ENCODE measurements at places on chromosomes 1 and 21.

- DNase-seq = peak; percentile 55
Measured at GRCh38 chr1:209769171-209769904, 13.5 kb downstream of the TRAF3IP3 start.

DNA sequence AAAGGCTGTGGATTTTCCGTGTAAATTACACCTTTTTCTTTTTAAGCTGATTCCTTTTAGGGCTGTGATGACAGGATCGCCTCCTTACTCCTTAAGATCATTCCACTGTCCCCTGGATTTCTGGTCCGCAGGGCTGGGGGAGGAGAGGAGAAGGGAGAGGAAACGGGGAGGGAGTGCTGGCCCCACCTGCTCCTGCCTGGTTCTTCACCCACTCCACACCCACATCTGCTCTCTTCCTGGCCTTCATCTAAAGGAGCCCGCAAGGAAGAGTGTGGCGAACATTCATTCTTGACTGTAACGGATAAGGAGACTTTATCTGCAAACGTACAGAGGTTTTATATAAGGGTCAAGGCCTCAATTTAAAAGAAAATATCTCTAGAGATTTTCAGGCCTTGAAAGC lies 242.0 kb downstream of the RHOU start:
- DNase-seq = no peak

GRCh38 chr1:111236806-111237205 lies 9.3 kb downstream of the CHI3L2 start:
- DNase-seq = no peak

DNA sequence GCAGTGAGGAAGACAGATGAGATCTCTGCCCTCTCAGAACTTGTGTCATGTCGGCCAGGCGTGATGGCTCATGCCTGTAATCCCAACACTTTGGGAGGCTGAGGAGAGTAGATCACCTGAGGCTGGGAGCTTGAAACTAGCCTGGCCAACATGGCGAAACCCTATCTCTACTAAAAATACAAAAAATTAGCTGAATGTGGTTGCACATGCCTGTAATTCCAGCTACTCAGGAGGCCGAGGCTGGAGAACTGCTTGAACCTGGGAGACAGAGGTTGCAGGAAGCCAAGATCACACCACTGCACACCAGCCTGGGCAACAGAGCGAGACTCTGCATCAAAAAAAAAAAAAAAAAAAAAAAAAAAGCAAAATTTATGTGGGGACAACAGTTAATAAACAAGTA lies 40.9 kb upstream of the RALGPS2 start:
- DNase-seq = no peak

GRCh38 chr1:29517251-29518086 lies 281.1 kb downstream of the PTPRU start:
- DNase-seq = no peak

GRCh38 chr1:116988248-116988647 lies 13.3 kb upstream of the CD101 start:
- no peak for DNase-seq

GRCh38 chr1:9320520-9321479 lies 28.1 kb downstream of the SPSB1 start:
- DNase-seq = no peak

GRCh38 chr1:187513190-187513589 lies 684.4 kb downstream of the PLA2G4A start:
- DNase-seq = no peak

DNA sequence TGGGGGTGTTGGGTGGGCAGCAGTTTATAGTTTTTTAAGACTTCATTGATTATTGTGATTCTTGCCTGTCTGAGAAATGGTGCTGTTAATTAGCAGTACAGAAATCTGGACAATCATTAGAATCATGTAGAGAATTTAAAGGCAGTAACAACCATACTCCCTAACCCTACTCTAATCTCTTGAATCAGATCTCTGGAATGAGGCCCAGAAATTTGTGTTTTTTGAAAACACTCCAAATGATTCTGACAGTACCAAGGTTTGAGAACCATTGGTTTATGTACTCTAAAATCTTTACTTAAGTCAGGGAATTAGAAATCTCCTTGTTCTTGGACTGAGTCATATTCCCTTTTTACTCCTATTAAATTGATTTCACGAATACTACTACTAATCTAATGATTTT lies 24.0 kb downstream of the FNBP1L start:
- DNase-seq = no peak

DNA sequence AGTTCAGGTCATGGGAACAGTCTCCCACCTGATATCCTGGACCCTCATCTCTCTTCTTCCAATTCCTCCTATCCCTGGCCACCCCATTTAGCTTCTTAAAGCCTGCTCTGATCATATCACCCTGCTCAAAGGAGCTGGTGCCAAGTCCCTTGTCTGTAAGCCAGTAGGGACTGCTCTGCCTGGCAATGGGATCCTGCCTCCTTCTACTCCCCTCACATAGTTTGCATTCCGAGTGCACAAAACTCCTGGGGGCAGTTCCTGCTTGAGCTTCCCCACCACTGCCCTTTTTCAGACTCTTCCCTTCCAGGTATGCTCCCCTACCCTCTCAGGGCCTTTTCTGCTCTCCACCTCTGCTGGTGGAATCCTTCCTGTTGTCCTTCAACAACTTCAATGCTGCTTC lies 48.1 kb downstream of the NGF start:
- no peak for DNase-seq

DNA sequence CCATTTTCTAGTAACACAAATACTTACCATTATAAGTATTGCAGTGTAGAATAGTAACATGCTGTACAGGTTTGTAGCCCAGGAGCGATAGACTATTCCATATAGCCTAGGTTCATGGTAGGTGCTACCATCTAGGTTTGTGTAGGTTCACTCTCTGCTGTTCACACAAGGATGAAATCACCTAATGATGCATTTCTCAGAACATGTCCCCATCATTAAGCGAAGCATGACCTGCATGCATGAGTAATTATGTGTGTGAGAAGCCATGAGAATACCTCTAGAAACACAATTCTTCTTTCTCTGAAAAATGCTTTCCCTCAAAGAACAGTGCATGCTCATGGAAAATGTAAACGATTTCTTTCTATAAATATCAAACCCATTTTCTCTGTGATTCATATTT lies 69.3 kb downstream of the NR5A2 start:
- no peak for DNase-seq

- DNase-seq = no peak
Measured at GRCh38 chr1:214540324-214540723, 11.1 kb downstream of the PTPN14 start.

GRCh38 chr1:110495926-110496600 lies 22.9 kb downstream of the KCNA10 start:
- DNase-seq = peak; percentile 73

Measured in bone marrow (tissue), 2 donors.